ENCODE measurements at places on chromosomes 6 and 20.

DNA sequence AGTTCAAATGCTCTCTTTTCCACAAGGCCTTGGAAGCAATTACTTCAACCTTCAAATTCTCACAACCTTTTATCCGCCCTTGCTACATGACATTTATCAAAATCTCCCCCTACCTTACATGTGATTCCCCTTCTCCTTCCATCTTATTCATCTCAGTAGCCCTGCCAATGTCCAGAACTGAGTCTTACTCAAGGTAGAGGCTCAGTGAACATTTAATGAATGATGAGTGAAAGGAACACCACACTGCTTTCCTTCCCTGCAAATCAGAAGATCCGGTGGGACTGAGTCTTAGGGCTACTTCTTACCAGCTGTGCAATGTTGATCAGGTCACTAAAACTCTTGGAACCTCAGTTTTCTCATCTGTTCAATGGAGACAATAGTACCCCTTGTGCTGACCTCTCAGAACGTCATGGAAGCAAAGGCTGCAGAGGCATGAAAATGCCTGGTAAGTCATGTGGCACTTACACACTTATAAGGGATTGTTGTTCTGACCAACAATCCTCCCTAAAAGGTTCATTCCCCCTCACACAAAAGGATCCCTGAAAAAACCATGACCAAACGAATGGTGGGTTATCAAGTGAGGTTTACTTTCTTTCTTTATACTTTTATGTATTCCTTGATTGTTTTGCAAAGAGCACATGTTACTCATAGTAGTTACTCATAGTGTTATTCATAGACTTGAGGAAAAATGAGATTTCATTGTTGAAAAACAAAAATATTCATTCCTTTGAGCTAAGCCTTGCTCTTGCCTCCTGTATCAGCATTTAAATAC is 6.5 kb downstream of the MDGA1 start:
- DNase-seq, result no peak

DNA sequence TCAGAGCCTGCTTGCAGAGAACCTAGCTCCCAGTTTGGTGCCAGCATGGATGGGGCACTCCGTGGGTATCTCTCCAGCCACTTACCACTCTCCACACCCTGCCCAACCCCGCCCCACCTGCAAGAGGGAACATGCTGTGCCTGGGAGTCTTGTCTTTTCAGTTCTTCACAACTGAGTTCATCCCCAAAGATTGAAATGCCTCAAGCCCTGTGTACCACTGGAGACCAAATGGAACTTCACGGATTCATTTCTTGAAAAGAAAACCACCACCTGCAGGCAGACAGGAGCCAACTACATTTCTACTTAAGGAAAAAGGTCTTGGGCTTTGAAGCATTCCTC is 50.1 kb downstream of the TRERF1 start:
- DNase-seq, result no peak

GRCh38 chr20:52923123-52923937 is 48.8 kb upstream of the TSHZ2 start:
- DNase-seq, result no peak

DNA sequence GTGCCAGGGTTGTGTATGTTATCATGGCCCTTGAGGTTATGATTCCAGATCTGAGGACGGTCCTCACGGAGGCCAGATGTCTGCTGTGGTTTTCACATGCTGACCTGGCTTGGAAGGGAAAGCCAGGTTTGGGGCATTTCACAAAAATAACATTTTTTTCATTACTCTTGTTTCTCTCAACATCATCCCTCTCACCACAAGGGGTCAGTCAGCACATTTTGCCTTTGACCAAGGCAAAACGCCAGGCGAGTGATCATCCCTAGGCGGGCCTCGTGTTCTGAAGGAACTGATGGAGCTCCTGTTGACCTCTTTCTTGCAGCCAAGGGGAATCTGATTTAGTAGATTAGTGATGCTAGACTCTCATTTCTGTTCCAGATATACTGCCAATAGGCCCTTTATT is 133.5 kb downstream of the TBC1D7 start:
- DNase-seq, result no peak

DNA sequence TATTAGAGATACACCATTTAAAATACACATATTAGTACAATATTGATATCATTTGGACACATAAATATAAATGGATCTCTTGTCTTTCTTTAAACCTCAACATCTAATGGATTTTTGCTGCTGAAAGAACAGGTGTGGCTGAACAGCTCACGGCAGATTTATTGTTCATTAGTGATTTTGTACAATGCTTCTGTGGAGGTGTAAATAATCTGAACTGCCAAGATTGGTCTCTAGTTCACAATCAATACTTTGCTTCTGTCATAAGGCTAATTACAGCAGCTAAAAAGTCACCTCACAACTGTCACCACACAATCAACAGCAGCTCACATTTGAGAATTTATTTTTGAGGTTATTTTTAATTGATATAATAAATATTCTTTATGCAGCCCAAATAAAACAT is 162.0 kb upstream of the SIM1 start:
- DNase-seq, result no peak

- no peak for DNase-seq
Observed at GRCh38 chr6:24990236-24990845, 54.6 kb upstream of the RIPOR2 start.

DNA sequence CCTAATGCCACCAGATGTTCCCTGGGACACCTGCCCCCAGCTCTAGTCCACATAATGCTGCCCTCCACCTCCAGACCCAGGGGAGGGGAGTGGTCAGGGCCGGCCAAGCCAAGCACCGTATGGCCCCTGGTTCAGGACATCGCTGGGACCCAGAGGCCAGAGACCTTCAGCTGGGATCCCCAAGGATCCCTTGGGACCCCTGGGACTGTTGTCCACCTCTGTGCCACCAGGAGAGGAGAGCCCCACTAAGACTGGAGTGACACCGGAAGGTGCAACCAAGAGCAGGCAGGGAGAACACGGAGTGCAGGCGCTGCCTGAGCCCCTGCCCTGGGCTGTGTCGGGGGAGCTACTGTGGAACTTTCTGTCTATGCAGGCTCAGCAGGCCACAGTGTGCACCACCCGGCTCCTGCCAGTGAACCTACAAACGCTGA is 43.6 kb downstream of the CTCFL start:
- DNase-seq, result no peak

GRCh38 chr20:19913927-19914614 is 103.1 kb upstream of the NAA20 start:
- DNase-seq, result no peak

GRCh38 chr20:3014662-3015061 is 28.8 kb upstream of the GNRH2 start:
- DNase-seq, result no peak

DNA sequence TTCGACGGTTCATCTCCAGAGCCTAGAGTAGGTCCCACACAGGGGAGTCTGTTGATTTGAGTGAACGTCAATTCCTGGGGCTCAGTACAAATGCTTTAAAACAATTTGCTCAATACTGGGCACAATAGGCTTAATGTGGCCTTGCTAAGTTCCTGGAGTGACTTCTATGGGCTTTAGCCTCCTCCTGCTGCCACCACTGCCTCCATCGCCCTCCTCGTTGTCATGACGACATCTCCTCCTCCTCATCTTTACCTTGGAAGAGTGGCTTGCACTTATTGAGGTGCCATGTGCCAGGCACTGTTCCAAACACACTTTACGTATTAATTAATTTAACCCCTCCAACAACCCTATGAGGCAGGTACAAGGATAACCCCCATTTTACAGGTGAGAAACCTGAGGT is 11.8 kb upstream of the ZMYND8 start:
- no peak for DNase-seq

- DNase-seq, result no peak
Observed at GRCh38 chr6:157106487-157106886, 216.8 kb downstream of the TMEM242 start.

DNA sequence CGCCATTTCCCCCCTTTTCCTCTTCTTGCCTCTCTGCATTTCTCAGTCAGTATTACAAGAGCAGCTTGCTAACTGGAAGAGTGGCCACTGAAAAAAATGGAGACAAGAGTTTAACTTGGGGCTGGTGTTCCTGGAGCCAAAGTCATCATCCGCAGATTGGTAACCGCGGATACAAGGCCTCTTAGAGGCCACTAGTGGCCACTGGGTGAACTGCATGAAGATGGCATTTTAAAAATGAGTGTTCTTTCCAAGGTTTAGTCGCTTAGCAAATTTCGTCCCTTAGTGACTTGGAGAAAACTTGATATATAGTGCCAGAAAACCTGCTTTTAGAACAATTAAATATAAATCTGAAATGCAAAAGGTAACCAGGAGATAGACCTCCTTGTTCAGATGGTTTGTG is 4.8 kb downstream of the F13A1 start:
- DNase-seq, result peak; percentile 2

DNA sequence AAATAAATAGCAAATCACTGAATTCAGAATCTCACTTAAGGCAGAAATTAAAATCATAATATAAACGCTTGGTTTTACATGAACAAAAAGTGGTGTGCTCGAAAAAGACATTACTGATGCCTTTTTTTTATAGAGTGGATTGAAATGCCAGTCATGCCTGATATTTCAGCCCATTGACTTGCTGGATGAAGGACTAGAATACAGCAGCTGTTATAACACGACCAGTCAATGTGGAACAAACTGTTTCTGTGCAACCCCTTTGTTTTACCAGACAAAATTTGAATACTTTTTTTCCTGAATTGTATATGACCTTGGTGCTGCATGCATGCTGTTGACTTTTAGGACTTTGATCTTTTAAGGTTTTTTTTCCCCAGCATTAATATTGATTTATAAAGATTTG is 150.0 kb downstream of the QKI start:
- DNase-seq, result no peak

- DNase-seq, result no peak
Observed at GRCh38 chr6:163923658-163924411, 509.3 kb downstream of the QKI start.

DNA sequence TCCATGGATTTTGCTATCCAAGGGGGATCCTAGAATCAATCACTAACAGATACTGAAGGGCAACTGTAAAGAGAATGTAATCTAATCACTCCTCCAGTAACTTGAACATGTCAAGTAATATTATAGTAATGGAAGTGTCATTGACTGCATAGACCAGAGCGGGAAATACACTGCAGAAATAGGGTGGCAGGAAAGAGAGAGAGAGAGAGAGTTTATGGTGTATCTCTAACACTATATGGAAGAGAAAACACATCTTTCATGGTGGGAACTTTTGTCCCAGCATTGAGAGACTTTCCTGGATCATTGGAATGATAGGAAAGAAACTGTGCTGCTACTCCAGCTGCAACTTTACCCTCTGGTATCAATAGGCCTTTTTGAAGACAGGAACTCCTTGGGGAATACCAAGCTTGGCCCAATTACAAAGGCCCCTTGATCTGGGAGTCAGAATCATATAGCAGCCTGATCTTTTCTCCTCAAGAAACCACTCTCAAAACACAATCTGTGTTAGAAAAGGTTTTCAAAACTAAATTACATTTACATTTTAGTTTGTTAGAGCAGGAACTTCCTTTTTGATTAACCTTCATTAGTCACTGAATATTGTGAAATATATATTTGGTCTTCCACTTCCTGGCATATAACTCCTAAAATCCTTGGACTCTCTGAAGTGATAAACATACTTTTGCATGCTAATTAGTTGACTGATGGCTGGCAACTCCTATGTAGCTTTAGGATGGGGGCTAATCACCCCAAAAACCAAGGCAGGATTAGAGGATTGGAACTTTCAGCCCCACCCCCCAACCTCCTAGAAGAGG is 29.5 kb upstream of the RNGTT start:
- DNase-seq, result no peak
